Smooth muscle cell of the coronary artery (primary cell): ENCODE measurements at places on chromosomes 16 and 17. TPM values are rescaled to one million over a fixed set of nuclear protein-coding genes. Genes with fewer than 3 reads are reported as not detected.

Gene PARN
- total RNA-seq: 14.4 and 21.8 TPM in 2 replicates

Gene COL1A1
- 1,618 and 2,280 TPM in 2 replicates for total RNA-seq

Gene SCNN1B
- not detected in 2 replicates for total RNA-seq

Gene NARF
- 30.7 and 36.5 TPM in 2 replicates for total RNA-seq

Gene MYL4
- 0.08 and 1.1 TPM in 2 replicates for total RNA-seq

Gene TRPV2
- 53.1 and 92.7 TPM in 2 replicates for total RNA-seq

Gene ALDOC
- total RNA-seq: 54.3 and 98.8 TPM in 2 replicates

Gene GJC1
- 9.5 and 11.6 TPM in 2 replicates for total RNA-seq

Gene CLCN7
- total RNA-seq: 35.6 and 83.5 TPM in 2 replicates
